ENCODE measurements at places on chromosomes 16 and 17.

- DNase-seq = no peak
These were observed 8.6 kb upstream of the NXPH3 start for GRCh38 chr17:49567104-49567521.

- no peak for DNase-seq
These were observed 3.6 kb upstream of the TMEM92 start for GRCh38 chr17:50270435-50271362.

DNA sequence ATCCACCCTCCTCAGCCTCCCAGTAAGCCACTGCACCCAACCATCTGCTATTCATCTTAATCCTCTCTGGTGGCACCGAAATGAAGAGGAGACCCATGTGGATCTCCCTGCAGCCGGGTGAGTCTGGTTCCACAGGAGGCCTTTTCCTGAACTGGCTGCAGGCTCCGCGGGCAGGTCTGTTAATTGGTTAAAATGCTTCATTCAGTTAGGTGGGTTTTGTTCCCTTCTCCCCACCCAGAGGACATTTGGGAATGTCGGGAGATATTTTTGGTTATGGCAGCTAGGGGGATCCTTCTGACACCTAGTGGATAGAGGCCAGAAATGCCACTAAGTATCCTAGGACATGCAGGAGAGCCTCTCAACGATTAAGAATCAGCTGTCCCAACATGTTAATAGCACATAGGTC lies 16.7 kb downstream of the C16orf54 start:
- DNase-seq = peak; percentile 49

DNA sequence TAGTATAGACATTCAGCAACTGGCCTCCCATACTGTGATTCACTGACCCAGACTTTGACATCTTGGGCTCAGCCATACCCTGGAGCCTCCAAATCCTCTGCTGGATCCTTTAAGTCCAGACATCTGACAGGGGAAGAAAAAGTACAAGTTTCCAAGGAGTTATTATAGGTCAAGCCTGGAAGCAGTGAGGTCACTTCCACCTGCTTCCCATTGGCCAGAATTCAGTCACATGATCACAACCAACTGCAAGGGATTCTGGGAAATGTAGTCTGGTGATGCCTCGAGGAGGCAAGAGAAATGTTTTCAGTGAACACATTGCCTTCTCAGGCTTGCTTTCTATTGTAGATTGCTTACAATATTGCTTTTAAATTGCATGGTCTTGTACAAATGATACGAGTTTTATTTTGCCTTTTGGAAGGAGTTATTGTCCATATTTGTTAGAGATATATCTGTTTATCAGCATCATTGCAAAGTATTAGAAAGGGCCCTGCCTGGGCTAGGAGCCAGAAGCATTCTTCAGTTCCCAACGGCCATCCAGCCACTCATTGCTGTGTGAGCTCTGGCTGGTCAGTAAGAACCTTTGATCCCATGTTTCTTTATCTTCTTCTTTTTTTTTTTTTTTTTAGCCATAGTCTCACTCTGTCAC lies 696.9 kb downstream of the WWOX start:
- peak; percentile 89 for DNase-seq

- DNase-seq = no peak
These were observed 93.4 kb downstream of the IRF8 start for GRCh38 chr16:85992359-85992758.

DNA sequence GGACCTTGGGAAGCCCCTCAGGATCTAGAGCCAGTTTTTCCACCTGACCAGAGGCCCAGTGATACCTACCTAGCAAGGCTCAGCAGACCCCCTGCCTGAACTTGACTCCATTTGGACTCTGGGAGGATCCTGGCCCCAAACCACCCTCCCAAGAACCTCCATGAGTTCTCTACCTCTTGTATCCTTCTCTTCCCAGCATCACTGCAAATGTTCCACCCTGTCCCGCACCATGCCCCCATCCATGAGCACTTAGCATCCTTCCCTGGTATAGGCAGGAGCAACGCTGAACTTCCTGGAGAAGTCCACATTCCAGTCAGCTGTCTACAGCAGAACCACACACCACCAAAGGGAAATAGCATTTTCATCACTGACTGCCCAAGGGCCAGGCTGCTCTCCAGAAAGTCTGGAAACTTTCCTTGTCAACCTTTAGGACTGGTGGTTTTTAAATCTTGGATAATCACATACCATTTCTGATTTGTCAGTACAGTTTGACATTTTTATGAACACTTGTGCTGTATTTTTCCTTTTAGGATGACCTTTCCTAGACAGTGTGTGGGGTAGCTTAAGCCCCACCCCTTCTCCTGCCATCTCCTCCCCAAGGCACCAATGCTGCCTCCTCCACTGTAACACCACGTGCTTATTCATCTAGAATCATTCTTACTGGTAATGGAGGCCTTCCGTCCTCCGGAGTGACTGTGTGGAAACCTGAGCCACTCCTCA lies 13.9 kb downstream of the EIF4A3 start:
- DNase-seq = no peak

DNA sequence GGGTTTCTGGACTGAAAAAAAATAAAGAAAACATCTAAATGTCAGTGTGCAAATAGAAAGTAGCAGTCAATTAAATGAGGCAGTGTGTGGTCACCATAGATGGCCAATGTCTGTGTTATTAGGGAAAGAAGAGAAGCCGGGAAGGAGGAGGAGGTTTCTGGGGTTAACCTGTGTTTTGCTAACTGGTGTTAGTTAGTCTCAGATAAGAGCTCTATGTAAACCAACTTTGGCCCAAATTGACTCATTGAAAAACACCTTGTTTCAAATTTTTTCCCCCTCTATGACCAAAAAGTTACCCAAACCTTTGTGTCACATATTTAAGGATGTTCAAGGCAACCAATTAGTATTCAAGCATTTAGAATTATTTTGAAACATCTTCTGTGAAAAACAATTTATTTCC lies 530.9 kb downstream of the MAF start:
- no peak for DNase-seq

GRCh38 chr16:78624366-78624765 lies 524.9 kb downstream of the WWOX start:
- no peak for DNase-seq

- no peak for DNase-seq
These were observed 22.3 kb downstream of the MOSMO start for GRCh38 chr16:22030087-22030812.

- peak; percentile 64 for DNase-seq
These were observed 24.0 kb downstream of the LLGL2 start for GRCh38 chr17:75549246-75550138.

DNA sequence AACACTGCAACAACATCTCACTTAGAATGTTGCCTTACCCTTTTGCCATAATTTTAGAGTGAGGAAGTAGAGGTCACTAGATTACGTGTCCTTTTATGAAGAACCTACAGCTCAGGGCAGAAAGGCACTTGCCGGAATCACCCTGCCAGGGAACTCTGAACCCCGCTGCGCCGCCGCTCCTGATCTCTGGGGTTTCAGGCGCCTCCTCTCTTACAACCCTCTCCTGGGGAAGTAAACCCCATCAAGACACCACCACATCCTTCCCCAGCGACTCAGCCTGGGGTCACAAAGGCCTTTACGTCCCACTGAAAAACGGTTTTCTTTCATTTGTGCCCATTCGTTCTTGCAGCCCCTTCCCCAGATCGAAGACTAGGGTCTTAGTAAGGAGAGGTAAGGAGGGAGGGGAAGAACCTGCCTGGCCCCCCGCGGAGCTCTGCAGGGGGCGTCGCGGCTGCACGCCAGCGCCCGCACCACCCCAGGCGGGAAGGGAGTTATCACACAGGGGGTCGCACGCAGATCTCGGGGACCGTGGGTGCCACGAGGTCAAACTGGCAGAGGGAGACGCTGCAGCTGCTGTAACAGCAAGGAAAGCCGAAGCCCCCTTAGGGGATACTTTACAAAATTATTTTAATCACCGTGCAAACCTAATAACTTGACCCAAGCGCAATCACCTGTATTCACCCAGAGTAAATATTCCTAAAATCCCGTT lies 1.0 kb upstream of the HLF start:
- no peak for DNase-seq

DNA sequence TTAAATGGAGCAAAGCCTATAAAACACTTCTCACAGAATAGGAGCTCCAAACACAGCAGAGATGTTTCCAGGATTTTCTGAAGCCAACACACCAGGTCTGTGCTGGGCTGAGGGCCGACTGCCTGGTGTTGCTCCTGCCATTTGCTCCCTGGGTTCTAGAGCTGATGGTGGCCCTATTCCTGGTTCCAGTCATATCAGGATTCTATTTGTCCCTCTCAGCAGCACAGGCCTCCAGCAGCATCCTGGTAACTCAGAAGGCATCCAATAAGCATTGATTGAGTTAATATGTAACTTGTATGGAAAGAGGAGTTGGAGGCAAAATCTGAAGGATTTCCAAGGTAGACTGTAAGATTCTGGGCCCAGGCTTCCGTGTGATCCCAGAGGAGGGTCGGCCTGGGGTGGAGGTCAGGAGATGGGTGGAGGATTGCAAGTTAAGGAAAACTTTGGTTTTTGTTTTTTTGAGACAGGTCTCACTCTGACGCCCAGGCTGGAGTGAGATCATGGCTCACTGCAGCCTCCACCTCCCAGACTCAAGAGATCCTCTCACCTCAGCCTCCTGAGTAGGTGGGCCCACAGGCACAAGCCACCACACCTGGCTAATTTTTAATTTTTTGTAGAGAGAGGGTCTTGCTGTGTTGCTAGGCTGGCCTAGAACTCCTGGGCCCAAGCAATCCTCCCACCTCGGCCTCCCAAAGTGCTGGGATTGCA lies 5.7 kb downstream of the NUPR1 start:
- no peak for DNase-seq

GRCh38 chr17:76422860-76423259 lies 30.1 kb downstream of the UBE2O start:
- no peak for DNase-seq

DNA sequence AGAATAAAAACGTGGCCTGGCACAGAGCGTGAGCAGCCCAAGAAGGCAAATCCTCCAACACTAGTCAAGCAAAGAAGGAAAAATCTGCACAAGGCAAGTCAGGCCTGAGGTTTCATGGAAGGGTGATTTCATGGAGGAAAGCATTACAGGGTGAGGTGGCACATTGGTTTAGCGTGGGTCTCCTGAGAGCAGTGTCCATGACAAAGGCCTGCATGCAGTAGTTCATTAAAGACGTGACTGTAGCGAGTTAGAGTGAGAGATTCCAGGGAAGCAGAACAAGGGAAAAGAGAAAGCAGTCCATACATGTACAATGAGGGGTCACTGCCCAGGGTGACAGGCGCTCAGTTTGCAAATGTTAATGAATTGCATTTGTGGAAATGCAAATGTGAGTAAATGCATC lies 285.0 kb upstream of the ERCC4 start:
- DNase-seq = no peak

GRCh38 chr17:45997624-45998023 lies 1.4 kb upstream of the STH start:
- DNase-seq = no peak

- peak; percentile 89 for DNase-seq
These were observed 6.7 kb downstream of the RHBDF1 start for GRCh38 chr16:65745-66144.

GRCh38 chr17:17573912-17574311 lies 17.6 kb downstream of the PEMT start:
- DNase-seq = no peak

- no peak for DNase-seq
These were observed 184.9 kb upstream of the CACNG5 start for GRCh38 chr17:66649818-66650543.

DNA sequence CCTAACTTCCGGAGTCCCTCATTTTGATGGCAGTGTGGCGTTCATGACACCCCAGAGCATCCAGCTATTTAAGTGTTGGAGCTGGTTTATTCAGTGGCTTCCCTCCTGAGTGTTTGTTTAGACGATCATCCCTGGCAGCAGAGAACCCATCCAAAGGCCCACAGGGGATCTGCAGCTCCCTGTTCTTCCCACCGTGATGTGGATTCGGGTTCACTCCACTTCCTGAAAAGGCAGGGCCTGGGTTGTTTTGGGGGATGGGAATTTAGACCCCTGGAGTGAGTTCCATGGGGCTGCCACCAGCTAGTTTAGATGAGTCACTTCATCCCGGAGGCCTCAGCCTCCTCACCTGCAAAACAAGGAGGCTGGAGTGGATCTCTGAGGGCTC lies 2.3 kb downstream of the KSR1 start:
- DNase-seq = no peak

- DNase-seq = no peak
These were observed 20.5 kb upstream of the UBE2I start for GRCh38 chr16:1288813-1289476.

DNA sequence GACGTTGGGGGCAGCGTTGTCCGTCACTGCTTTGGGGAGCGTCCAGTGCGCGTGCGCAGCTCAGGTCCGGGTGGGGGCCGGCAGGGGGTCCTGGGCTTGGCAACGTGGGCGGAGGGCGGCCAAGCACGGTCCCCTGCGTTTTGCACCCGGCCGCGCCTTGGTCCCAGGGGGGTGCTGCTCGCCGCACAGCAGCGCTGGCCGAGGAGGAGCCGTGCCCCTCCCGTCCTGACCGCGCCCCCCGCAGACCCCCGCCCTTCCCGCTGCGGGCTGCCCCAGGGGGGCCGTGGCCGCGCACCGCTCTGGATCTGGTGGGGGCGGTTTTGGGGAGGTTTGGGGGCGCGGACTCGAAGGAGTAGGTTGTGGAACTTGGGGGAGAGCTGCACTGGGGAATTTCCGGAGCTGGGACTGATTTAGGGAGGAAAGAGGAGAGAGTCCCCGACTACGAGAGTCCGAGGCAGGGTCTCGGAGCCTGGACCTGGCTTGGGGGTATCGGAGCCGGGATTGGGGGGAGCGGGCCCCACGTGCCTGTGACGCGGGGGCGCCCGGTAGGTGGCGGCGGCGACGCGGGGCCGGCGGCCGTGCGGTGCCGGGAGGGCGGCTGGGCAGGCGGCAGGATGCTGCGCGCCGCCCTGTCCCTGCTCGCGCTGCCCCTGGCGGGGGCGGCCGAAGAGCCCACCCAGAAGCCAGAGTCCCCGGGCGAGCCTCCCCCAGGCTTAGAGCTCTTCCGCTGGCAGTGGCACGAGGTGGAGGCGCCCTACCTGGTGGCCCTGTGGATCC lies at the start of gene SLC9A5:
TSS of gene SLC9A5 (plus strand) at position 579 of the 777 bp plus-strand sequence. CDS start at position 615, 36 bp downstream.
- DNase-seq = peak; percentile 46

- DNase-seq = no peak
These were observed 59.7 kb upstream of the CLEC3A start for GRCh38 chr16:77962689-77963088.

- DNase-seq = no peak
These were observed 12.2 kb downstream of the MPHOSPH6 start for GRCh38 chr16:82157836-82158235.

- DNase-seq = no peak
These were observed 76.9 kb downstream of the WSCD1 start for GRCh38 chr17:6147042-6147441.

- DNase-seq = no peak
These were observed 1.5 kb upstream of the PHKG2 start for GRCh38 chr16:30746638-30747175.

All from T47D (cell line).